ENCODE measurements at places on chromosomes 1 and 21. TPM values are rescaled to one million over a fixed set of nuclear protein-coding genes. Genes with fewer than 3 reads are reported as not detected.

- peak; percentile 95 for DNase-seq
Observed at GRCh38 chr1:203267347-203267846, 37.9 kb upstream of the BTG2 start.

DNA sequence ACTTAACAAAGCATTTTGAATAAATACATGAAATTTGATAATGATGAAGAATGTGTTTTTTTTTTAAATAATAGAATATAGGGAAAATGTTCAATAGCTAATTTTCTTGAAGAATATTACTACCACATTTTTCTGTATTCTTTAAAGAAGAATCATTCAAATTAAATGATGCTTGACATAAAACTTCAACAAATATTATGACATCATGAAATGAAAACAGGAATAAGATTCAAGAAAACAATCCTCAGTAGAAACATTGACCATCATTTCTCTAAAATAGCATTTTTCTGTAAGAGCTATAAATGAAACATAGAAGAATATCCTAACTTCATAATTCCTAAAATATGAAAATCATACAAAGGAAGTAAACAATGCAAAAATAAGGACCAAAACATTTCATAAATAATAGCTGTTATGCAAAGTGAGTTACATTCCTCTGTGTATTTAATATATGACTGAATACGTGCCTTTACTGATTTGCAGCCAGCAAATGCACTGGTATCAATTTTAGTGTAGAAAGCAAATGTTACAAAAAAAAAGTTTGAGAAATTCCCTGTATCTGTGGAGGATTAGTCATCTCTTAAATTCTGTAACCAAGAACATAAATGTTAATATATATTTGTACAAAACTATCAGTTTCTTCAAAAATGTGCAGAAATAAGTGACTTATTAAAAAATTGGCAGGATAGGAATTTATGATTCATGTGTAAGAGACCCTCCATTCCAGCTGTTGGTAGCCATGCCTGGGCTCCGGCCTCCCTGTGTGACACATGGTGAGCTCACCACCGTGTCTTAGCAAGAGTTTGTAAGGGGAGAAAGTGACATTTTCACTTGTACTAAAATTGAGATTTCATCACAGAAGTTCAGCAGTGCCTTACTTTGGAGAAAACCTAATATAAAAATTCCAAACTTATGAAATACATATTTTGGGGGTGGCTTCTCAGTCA lies 15.0 kb upstream of the PTPN14 start:
- DNase-seq = peak; percentile 58

Gene LRRC41
- 104 TPM for total RNA-seq

GRCh38 chr1:228224198-228225164 lies 16.6 kb downstream of the OBSCN start:
- no peak for DNase-seq

Gene FBXO44
- total RNA-seq = 6.8 TPM

- peak; percentile 77 for DNase-seq
Observed at GRCh38 chr1:39973503-39974135, 18.7 kb downstream of the MFSD2A start.

DNA sequence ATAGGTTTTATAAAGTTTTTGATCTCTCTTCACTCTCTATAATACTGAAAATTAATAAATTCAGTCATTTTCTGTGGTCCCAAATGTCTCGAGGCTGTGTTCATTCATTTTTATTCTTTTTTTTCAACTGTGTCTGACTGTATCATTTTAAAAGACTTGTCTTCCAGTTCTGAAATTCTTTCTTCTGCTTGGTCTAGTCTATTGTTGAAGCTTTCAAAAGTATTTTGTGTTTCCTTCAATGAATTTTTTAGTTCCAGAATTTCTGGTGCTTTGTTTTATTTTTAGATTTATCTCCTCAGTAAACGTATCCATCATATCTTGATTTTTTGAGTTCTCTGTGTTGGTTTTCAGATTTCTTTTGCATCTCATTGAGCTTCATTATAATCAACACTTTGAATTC lies 161.0 kb upstream of the CHRM3 start:
- no peak for DNase-seq

Gene ADGRB2
- total RNA-seq = 20.2 TPM

GRCh38 chr1:48026275-48026674 lies 29.1 kb upstream of the TRABD2B start:
- no peak for DNase-seq

- no peak for DNase-seq
Observed at GRCh38 chr1:115794976-115795639, 26.6 kb upstream of the CASQ2 start.

Gene ZNF593
- total RNA-seq = 27.8 TPM

Gene NHLH1
- 0.51 TPM for total RNA-seq

GRCh38 chr21:23936224-23936623 lies 1671.1 kb downstream of the MRPL39 start:
- DNase-seq = no peak

GRCh38 chr21:25640943-25641292 lies 1.9 kb downstream of the JAM2 start:
- no peak for DNase-seq

GRCh38 chr1:65687428-65688214 lies 105.1 kb upstream of the PDE4B start:
- DNase-seq = peak; percentile 84

Gene HES4
- total RNA-seq = 45.8 TPM

Gene RNF186
- total RNA-seq = not detected

GRCh38 chr1:152757747-152758146 lies at the start of gene KPRP:
Gene KPRP (plus strand): TSS chr1:152758025. CDS start chr1:152759589, 1,564 bp downstream.
- DNase-seq = peak; percentile 46

DNA sequence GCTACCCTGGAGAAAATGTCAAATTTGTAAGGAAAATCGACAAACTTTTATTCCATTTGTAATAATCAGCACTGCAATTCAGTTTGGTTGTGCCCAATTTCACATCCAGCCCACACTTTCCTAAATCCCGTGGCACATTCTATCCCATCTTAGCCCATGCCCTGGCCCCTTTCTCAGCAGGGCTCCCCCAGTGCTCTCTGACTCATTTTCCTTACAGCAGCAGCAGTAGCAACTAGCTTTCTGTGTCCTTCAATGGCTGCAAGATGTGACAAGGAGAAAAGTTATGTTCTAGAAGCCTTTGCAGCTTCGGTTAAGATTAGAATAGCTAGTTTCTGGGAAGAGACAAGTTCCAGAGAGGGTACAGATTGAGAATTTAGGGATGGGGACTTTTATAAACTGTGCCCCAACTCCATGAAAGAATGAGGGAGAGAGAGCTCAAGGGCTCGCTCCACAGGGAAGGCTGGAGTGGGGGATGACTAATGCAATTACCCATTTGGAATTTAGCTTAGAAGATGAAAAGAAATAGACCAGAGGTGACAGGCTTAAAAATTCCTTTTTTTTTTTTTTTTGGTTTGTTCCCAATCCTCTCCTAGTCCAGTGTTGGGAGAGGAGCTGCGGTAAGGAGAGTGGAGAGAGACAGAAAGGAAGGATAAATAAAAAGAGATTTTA lies 47.0 kb upstream of the POU2F1 start:
- peak; percentile 37 for DNase-seq

Gene KLHDC8A
- total RNA-seq = not detected

- DNase-seq = no peak
Observed at GRCh38 chr1:110859062-110859461, 13.9 kb upstream of the CD53 start.

Gene HES3
- total RNA-seq = not detected

Gene KCNA2
- total RNA-seq = 0.10 TPM

Gene PLEKHN1
- 0.24 TPM for total RNA-seq

Gene TNFRSF18
- total RNA-seq = 0.47 TPM

DNA sequence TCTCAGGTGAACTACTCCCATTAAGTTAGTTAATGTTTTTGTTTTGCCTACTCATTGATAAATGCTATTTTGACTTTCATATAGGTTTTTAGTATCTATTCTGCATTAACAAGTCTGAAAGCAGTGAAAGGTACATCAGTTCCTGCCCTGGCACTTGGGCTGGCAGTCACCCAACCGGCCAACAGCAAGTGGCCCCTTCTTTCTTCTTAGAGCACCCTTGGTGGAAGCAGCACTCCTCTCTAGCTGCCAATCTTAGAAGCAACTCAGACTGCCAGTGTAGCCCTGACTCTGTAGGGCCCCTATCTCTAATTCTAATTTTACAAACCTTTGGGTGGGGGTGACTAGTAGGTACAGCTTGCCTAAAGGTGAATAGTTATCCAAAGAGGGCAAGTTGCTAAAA lies 155.7 kb downstream of the FGGY start:
- no peak for DNase-seq

DNA sequence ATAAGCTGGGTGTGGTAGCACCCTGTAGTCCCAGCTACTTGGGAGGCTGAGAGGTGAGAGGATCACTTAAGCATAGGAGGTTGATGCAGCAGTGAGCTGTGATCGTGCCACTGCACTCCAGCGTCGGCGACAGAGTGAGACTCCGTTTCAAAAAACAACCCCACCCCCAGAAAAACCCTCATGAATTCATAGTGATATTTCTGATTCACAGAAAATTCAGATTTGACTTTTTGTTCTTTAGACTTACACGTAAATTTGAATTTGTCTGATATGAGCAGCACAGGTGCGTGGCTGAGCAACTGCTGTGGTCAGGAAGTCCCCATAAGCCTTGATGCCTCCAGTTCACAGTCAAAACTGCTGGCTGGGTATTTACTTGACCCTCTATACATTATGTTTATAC lies 10.0 kb upstream of the MORC3 start:
- no peak for DNase-seq

Gene BMP8B
- total RNA-seq = 5.0 TPM

- DNase-seq = peak; percentile 36
Observed at GRCh38 chr1:172895050-172895460, 155.7 kb downstream of the TNFSF18 start.

GRCh38 chr1:112818990-112819689 lies 104.0 kb upstream of the PPM1J start:
- DNase-seq = peak; percentile 21

Gene OR2L5
- not detected for total RNA-seq

DNA sequence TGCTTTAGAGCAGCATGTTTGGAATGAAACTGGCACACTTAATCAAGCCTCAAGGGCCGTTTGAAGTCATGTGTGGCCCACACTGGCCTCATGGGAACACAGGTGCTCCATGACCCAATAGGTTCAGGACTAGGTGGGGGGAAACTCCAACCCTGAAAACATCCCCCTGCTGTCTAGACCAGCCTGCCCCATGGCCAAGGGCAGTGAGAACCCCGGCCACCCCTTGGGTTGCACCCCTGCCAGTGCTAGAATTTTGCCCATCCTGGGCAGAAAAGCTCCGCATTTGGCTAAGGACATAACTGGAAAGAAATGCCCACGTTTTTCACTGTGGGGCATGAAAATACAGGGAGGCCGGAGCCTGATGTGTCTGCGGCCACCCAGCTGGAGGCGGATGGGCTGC lies 6.1 kb upstream of the PTGER3 start:
- DNase-seq = no peak

Gene CRNN
- not detected for total RNA-seq

GRCh38 chr1:32715901-32716311 lies 13.3 kb upstream of the SYNC start:
- DNase-seq = no peak

Gene KRTAP19-1
- not detected for total RNA-seq

DNA sequence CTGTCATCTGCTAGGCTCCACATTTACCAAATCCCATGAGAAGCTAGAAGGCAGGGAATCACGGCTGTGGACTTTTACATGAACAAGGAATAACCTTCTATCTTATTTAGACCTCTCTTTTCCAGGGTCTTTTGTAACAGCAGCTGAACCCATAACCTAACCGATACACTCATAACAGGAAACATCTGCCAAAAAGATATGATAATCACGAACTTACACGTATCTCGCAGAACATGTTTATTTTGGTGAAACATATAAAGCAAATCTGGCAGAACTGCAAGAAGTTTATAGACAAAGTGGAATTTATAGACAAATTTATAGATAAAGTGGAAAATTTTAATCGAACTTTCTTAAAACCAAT lies 20.4 kb downstream of the TINAGL1 start:
- DNase-seq = no peak

Gene LENEP
- total RNA-seq = not detected

DNA sequence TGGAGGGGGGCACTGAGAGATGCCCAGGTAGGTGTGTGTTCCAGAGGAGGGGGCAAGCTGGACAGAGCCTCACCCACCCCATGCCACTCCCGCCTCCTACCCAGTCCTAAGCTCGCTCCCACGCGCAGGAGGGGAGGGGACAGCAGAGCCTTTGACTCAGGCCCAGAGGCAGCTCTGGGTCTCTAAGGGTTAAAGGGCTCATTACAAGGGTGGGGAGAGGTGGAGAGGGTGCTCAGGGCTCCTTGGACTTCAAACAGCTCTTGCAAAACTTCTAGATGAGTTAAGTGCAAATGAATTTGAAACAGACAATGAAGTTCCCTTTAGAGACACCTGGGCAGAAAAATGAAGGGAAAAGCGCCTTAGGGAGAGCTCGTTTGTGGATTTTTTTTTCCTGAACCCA lies 104.2 kb upstream of the CASZ1 start:
- DNase-seq = no peak

- no peak for DNase-seq
Observed at GRCh38 chr1:230629511-230629910, 12.8 kb upstream of the COG2 start.

- DNase-seq = no peak
Observed at GRCh38 chr1:7930645-7931445, 9.8 kb downstream of the TNFRSF9 start.

- DNase-seq = peak; percentile 3
Observed at GRCh38 chr1:69947837-69948236, 257.5 kb downstream of the LRRC40 start.

GRCh38 chr1:177490036-177490639 lies 319.4 kb downstream of the BRINP2 start:
- DNase-seq = no peak

DNA sequence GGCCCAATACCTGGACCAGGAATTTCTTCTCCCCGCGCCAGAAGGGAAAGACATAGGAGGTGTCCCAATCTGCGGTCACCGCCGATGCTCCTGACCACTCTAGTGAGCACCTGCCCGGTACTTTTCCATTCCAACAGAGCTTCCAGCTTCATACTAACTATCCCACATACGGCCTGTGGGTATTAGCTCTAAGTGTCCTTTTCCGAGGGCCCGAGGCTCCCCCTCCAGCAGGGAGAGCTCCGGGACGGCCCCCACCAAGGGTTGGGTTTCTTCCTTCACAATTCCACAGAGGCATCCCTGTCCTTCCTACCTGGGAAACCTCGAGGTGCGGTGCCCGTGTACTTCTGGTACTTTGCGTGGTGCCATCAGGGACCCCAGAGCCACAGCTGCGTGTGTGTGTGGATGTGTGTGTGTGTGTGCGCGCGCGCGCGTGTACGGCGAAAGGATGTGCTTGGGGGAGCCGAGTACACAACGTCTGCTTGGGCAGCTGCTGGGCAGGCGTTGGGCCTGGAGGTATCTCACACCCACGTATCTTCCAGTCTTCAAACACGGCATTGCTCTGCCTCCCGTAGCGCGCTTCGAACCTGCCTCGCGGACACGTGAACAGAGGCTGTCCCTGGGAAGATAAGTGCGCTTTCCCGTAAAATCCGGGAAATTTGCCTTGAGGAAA lies 2.4 kb upstream of the SIM2 start:
- DNase-seq = no peak

DNA sequence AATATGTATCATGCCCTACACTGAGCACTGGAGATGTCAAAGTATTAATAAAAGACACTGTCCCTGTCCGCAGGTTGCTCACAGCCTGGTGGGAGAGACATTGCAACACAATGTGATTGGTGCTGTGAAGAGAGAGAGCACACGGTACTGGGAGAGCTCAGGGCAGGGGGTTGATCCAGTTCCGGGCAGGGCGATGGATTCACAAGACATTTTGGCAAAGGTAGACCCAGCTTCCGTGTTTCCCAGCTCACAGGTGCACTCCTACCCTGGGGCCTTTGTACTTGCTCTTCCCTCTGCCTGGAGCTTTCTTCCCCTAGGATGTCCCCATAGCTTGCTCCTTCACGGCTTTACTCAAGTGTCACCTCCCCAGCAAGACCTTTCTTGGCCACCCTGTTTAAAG lies 1.4 kb downstream of the PLA2G5 start:
- DNase-seq = no peak
